Cardiac septum (tissue), 1 donor: ENCODE measurements at places on chromosomes 7 and 10.

DNA sequence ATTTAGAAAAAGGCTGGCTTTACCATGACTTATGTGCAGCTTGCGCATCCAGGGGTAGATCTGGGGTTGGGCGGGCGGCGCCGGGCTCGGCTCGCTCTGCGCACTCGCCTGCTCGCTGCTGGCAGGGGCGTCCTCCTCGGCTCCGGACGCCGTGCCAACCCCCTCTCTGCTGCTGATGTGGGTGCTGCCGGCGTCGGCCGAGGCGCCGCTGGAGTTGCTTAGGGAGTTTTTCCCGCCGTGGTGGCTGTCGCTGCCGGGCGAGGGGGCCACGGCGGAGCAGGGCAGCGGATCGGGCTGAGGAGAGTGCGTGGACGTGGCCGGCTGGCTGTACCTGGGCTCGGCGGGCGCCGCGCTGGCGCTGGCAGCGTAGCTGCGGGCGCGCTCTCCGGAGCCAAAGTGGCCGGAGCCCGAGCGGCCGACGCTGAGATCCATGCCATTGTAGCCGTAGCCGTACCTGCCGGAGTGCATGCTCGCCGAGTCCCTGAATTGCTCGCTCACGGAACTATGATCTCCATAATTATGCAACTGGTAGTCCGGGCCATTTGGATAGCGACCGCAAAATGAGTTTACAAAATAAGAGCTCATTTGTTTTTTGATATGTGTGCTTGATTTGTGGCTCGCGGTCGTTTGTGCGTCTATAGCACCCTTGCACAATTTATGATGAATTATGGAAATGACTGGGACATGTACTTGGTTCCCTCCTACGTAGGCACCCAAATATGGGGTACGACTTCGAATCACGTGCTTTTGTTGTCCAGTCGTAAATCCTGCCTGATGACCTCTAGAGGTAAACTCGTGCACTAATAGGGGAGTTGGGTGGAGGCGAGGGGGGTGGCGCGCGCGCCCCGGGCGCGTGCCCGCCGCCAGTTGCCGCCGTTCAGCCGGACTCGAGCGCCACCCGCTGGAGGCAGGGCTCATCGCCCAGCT lies at the start of gene HOXA5:
TSS of gene HOXA5 (minus strand) at position 659 of the 927 bp plus-strand sequence. CDS start at position 585, 74 bp downstream.
- peak; percentile 73 for DNase-seq

- DNase-seq: no peak
Measured at GRCh38 chr7:28309704-28310459, 102.4 kb upstream of the CREB5 start.

DNA sequence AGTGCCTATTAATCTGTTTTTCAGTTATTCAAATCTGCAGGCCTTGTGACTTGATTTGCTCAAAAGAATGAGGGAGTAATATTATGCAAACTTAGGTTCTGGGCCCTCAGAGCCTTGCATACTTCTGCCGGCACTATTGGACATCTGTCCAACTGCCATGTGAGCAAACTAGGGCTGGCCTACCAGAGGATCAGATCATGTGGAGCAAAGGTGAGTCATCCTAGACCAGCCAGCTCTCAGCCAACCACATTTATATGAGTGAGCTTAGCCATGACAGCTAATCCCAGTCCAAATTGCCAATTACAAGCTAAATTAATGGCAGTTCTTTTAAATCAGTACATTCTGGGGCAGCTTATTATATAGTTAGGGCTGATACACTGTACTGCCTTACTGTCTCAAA lies 69.6 kb downstream of the SDHAF3 start:
- DNase-seq: no peak

DNA sequence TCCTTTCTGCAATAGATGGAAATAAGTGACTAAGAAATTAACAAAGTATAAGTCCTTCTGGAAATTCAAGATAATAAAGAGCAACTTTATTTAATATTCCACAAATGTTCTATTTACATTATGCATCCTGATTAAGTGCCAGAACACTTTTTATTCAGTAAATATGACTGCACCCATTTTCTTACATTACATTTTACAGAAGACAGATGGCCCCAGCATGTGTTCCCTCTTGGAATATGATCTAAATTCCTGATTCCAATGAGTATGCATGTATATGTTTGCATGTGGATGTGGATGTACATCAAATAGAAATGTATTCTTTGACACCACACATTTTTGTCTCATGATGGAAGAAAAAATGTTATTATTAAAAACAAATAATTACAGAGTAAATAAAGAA lies 628.7 kb upstream of the SEMA3D start:
- no peak for DNase-seq

DNA sequence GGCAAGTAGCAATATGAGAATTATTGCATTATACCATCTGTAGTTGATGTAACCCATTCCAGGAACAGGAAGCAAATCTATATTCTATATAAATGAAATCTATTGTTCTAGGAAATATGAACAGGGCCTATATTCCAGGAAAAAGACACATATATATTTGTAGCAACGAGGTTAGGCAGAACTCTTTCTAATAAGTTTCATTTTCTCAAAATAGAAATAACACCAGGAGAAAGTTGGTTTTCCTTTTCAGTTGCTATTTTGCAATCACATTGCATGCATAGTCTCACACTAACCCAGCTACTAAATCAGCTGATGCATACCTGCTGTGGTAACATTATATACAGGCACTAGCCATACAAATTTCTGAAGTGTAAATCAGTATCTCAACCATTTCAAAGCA lies 6.2 kb upstream of the IFIT2 start:
- DNase-seq: no peak

- DNase-seq: no peak
Measured at GRCh38 chr10:794382-794956, 105.0 kb upstream of the DIP2C start.

GRCh38 chr7:139648941-139649425 lies 125.5 kb downstream of the CLEC2L start:
- DNase-seq: no peak

- no peak for DNase-seq
Measured at GRCh38 chr10:128186959-128187787, 61.0 kb upstream of the MKI67 start.

DNA sequence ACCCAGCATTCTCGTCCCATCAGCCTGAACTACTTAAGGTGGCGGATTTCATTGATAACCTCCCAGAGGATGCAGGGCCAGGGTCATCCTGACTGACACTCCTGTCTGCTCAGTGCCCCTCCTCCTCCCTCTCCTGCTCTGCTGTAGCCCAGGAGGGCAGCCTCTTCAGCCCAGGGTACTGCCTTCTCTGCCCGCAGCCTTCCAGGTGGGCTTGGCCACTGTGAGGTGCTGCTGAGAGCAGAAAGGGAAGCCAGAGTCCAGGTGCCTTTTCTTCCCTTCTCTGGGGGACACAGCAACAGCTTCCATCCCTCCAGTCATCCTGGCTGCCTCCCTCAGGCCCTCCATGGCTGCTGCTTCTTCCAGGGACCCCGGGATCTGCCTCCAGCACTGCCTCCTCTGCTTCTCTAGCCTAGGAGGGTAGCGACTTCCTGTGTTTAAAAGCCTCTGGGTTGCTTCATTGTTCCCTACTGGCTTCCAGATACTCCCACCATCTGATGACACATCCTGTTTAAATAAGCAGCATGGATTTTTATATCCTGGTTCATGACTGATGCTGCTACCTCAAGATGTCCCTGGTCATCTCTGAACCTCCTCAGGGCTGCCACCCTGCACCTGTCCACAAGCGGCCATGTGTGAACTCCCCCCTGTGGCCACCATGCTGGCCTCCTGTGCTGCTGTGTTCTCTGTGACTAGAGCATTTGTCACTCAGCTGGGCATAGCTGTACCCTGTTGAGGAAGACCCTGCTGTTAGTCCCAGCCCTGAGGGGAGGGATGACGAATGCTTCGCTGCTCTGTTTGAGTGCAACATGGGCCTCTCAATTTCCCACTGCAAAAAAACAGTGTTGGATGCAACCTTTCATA lies 55.8 kb downstream of the AKR1C4 start:
- no peak for DNase-seq

DNA sequence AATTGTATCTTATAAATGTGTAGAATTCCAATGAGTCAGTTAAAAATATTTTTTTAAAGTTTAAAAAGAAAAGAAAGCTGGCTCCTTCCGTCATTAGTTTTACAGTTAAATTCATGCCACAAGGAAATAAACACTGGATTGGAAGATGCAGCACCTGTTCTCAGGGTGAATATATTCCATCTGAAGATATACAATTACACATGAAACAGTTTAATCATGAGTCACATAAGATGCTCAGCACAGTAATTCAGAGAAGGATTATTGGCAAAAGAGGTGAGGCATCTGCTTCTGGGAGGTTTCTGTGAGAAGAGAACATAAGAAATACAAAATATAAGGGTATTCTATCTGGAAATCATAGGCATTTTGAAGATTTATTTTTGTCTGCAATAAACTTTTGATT lies 376.5 kb upstream of the SORCS1 start:
- DNase-seq: no peak
